Osteoblast (primary cell): ENCODE measurements at places on chromosomes 7 and 10. TPM values are rescaled to one million over a fixed set of nuclear protein-coding genes. Genes with fewer than 3 reads are reported as not detected.
A peak's percentile ranks its signal among the peaks of the same experiment; 100 is the strongest.

MMP21 gene
- not detected in 2 replicates for total RNA-seq

OPTN gene
- 132 and 140 TPM in 2 replicates for total RNA-seq

LRCH4 gene
- total RNA-seq, result 14.5 and 18.0 TPM in 2 replicates

CASD1 gene
- total RNA-seq, result 19.4 and 20.6 TPM in 2 replicates

PDK4 gene
- 0.36 and 0.59 TPM in 2 replicates for total RNA-seq

GRCh38 chr7:91710881-91711280, 169.6 kb downstream of the MTERF1 start:
- DNase-seq, result no peak
- H3K27ac ChIP-seq, result no peak overlapping the region
- no peaks in the 10 kb centered on the region for H3K27me3 ChIP-seq
- no peak overlapping the region for H3K4me3 ChIP-seq

GRCh38 chr10:116216676-116217075, 56.3 kb downstream of the GFRA1 start:
- no peak for DNase-seq
- H3K4me1 ChIP-seq, result no peaks in the 10 kb centered on the region
- H3K36me3 ChIP-seq, result no peaks in the 10 kb centered on the region
- H3K4me3 ChIP-seq, result no peak overlapping the region

DNA sequence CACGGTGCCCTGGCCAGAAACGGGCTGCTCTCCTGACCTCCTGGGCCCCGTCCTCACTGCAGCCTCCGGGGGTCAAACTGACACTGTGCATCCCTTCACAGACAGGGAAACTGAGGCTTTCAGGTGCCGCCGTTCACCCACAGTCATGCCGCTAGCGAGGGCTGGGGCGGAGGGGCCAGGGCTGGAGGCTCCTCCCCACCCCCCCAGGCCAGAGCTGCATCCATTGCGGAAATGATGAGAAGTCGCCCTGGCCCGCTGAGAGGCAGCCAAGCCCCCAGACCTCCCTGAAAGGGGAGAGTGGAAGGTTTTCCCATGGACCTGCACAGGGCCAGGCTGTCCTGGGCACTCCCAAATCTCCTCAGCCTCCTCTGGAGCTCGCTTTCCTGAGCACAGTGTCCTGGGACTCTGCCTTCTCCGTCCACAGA, 16.5 kb upstream of the INPP5A start:
- H3K36me3 ChIP-seq, result no peaks in the 10 kb centered on the region
- no peak for DNase-seq
- H3K4me1 ChIP-seq, result peaks cover 26% of the 10 kb centered on the region
- H3K27ac ChIP-seq, result no peak overlapping the region

DNA sequence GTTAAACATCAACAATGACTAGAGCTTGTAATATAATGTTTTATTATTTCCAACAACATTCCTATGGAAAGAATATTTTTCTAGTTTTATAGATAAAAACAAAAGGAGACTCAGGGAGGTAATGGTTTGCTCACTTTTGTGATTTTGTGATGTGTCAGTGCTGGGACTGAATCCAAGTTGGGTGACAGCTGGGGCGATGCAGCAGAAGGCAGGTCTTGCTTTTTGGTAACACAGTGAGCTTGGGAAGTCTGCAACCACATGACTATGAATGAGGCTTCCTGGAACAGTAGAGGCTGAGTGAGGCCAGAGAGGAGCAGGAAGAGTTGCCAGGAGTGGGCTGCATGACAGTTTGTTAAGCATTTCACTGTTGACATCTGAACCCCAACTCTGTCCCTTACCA, 4.9 kb upstream of the YKT6 start:
- no peaks in the 10 kb centered on the region for H3K4me1 ChIP-seq
- H3K4me3 ChIP-seq, result no peak overlapping the region
- H3K27me3 ChIP-seq, result peaks cover 13% of the 10 kb centered on the region
- no peak for DNase-seq
- no peaks in the 10 kb centered on the region for H3K36me3 ChIP-seq

GRCh38 chr10:11091517-11092102, 73.9 kb downstream of the CELF2 start:
- H3K4me3 ChIP-seq, result no peak overlapping the region
- H3K4me1 ChIP-seq, result no peaks in the 10 kb centered on the region
- DNase-seq, result no peak
- no peaks in the 10 kb centered on the region for H3K36me3 ChIP-seq

DNA sequence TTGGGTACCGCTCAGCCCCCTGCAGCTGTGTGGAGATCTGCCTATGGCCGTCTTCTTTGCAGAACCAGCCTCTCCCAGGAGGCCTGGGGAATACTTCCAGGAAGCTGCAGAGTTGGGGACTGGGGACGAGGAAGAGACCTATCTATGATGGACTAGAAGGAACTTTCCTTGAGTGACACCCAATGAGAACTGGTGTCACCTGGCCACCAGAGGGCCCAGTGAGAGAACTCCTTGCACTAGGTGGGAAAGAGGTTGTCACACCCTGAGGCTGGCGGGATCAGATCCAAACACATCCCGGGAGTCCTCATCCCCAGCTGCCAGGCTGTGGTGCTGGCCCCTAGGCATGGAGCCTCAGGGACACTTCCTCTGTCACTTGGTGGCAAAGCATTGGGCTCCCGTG, 4.9 kb upstream of the GRID2IP start:
- no peak overlapping the region for H3K27ac ChIP-seq
- H3K4me3 ChIP-seq, result no peak overlapping the region
- H3K36me3 ChIP-seq, result no peaks in the 10 kb centered on the region
- no peaks in the 10 kb centered on the region for H3K4me1 ChIP-seq

DNA sequence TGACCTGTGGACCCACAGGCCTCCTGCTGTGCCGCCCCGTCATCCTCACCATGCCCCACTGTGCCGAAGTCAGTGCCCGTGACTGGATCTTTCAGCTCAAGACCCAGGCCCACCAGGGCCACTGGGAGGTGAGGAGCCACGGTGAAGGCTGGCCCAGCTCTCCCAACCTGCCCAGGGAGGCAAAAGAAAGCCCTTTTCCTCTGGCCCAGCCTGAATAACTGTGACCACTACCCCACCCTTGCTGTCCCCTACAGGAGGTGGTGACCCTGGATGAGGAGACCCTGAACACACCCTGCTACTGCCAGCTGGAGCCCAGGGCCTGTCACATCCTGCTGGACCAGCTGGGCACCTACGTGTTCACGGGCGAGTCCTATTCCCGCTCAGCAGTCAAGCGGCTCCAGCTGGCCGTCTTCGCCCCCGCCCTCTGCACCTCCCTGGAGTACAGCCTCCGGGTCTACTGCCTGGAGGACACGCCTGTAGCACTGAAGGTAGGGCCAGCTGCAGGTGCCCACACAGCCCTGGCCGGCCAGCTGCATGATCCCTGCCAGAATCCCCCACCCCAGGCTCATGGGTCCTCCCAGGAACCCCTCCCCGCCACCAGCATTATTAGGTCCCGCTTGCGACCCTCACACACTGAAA, 25.5 kb upstream of the SLC29A3 start:
- peaks cover 7% of the 10 kb centered on the region for H3K4me1 ChIP-seq
- H3K27ac ChIP-seq, result no peak overlapping the region
- no peak for DNase-seq
- no peaks in the 10 kb centered on the region for H3K27me3 ChIP-seq
- peaks cover 49% of the 10 kb centered on the region for H3K36me3 ChIP-seq

DNA sequence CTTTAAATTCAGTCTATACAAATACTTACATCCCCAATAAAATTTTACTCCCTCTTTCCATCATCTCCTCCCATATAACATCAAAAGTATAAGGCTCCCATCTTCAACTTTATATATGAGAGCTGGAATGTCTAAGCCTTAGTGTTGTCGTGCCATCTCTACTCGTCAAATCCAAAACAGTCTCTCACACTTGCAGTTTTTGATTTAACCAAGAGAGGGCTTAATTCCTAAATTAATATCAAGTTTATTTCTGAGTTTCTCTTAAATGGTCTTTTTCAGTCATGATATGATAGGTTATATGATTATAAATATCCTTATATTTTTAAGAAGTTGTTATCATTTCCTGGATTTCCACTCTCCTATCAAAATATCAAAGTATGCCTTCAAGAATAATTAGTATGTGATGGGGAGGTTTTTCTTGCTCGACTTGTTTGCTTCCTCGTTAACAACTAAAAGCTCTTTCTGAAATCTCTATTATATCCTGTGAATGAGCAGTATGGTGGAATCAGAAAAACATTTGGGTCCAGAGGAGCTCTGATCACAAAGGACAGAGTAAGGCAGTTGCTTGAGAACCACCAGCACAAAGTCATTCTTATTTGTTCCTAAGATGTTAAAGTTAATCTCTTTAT, 12.5 kb upstream of the LIPK start:
- H3K27me3 ChIP-seq, result no peaks in the 10 kb centered on the region
- no peaks in the 10 kb centered on the region for H3K4me1 ChIP-seq
- no peak for DNase-seq
- H3K36me3 ChIP-seq, result no peaks in the 10 kb centered on the region
- H3K4me3 ChIP-seq, result no peak overlapping the region

DNA sequence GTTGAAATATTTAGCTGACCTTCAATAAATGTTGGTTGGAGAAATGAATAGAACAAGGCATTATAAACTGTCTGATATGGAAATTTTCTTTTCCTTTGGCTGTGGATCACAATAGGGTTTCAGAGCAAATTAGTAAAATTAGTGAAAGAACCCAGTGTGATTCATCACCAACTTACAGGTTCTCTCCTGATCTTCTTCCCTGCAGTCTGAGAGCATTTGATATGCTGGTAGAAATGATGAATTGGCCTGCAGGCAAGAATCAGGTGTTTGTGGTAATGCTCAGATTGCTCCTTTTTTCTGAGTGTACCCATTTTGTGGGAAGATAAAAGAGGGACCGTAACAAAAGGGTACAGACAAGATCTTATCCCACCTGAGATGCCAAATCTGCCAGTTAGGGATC, 51.9 kb downstream of the BTAF1 start:
- no peak overlapping the region for H3K4me3 ChIP-seq
- H3K27me3 ChIP-seq, result no peaks in the 10 kb centered on the region
- peaks cover 15% of the 10 kb centered on the region for H3K36me3 ChIP-seq
- peaks cover 31% of the 10 kb centered on the region for H3K4me1 ChIP-seq

- no peak overlapping the region for H3K27ac ChIP-seq
- H3K27me3 ChIP-seq, result no peaks in the 10 kb centered on the region
- peaks cover 31% of the 10 kb centered on the region for H3K36me3 ChIP-seq
- H3K4me1 ChIP-seq, result peaks cover under 1% of the 10 kb centered on the region
Observed at GRCh38 chr10:119159332-119159731, 6.2 kb downstream of the SFXN4 start.

DNA sequence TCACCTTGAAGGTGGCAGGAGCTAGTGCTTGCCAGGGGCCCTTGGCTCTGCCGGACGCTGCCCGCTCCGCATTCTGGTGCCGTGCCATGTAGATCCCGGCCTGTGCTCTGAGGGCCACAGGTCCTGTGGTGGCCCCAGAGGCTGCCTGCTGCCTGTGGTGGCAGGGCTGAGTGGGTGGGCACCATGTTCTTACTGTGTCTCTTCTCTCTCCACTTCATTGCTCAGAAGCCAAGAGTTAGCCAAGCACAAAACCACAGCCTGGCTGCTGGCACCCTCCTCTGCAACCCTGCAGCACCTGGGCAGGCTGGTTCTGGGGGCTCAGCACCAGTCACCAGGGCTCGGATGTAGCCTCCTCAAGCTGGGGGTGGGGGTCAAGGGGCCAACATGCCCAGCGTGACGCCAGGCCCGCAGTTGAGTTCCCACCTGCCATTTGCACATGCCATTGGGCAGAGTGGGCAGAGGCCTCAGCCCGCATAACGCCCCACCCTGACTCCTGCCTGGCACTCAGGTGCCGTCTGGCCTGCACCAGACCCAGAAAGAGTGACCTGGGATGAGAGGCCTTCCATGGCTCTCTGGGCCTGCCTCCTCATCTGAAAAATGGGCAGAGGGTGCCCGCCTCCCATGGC, 16.3 kb downstream of the ZMIZ1 start:
- peak overlapping the region; percentile 95 for H3K27ac ChIP-seq
- H3K4me1 ChIP-seq, result peaks cover 49% of the 10 kb centered on the region
- H3K27me3 ChIP-seq, result no peaks in the 10 kb centered on the region
- peaks cover 11% of the 10 kb centered on the region for H3K36me3 ChIP-seq
- no peak overlapping the region for H3K4me3 ChIP-seq
